ENCODE measurements at places on chromosomes 6 and 20.

GRCh38 chr6:118660218-118660569, 8.8 kb upstream of the CEP85L start:
- DNase-seq, result peak; percentile 57
- no peaks in the 10 kb centered on the region for H3K27me3 ChIP-seq
- peaks cover 10% of the 10 kb centered on the region for H3K36me3 ChIP-seq
- H3K4me3 ChIP-seq, result no peak overlapping the region

DNA sequence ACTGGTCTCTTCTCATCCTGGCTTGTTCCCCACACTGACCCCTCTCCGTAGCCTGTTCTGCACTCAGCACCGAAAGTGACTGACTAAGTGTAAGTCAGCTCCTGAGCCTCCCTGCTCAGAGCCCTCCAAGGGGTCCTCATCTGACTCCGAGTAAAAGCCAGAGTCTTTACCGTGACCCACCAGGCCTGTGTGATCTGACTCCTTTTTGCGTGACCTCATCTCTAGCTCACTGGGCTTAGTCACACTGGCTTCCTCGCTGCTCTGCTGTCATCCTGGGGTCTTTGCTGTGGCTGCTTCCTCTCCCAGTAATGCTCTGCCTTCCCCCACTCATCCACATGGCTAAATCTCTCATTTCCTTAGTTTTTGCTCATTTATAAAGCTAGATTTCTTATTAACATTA, 116.6 kb downstream of the PLCB4 start:
- H3K27me3 ChIP-seq, result no peaks in the 10 kb centered on the region
- H3K36me3 ChIP-seq, result no peaks in the 10 kb centered on the region
- DNase-seq, result no peak
- no peak overlapping the region for H3K27ac ChIP-seq
- no peak overlapping the region for H3K4me3 ChIP-seq
- H3K4me1 ChIP-seq, result no peaks in the 10 kb centered on the region

- peak overlapping the region; percentile 56 for H3K4me3 ChIP-seq
- peaks cover 43% of the 10 kb centered on the region for H3K4me1 ChIP-seq
- no peaks in the 10 kb centered on the region for H3K27me3 ChIP-seq
Measured at GRCh38 chr6:143598466-143599080, 79.2 kb upstream of the PHACTR2 start.

- H3K4me3 ChIP-seq, result no peak overlapping the region
- no peak for DNase-seq
- no peaks in the 10 kb centered on the region for H3K4me1 ChIP-seq
- no peaks in the 10 kb centered on the region for H3K36me3 ChIP-seq
Measured at GRCh38 chr6:110517601-110518281, 41.3 kb upstream of the SLC22A16 start.

Measured in effector memory CD8-positive, alpha-beta T cell (primary cell).